ENCODE measurements at places on chromosomes 4 and X. TPM values are rescaled to one million over a fixed set of nuclear protein-coding genes. Genes with fewer than 3 reads are reported as not detected.

The PCDH18 gene
- total RNA-seq, result 16.0 TPM

The SULT1E1 gene
- total RNA-seq, result 8.3 TPM

The NUDT9 gene
- 11.6 TPM for total RNA-seq

The CFAP99 gene
- total RNA-seq, result not detected

The VSIG4 gene
- 15.1 TPM for total RNA-seq

The SLC9B1 gene
- not detected for total RNA-seq

The SHROOM3 gene
- 444 TPM for total RNA-seq
